ENCODE measurements at places on chromosomes 12 and 14. TPM values are rescaled to one million over a fixed set of nuclear protein-coding genes. Genes with fewer than 3 reads are reported as not detected.
A peak's percentile ranks its signal among the peaks of the same experiment; 100 is the strongest.

GRCh38 chr14:77980475-77981321 lies 180.8 kb downstream of the ADCK1 start:
- H3K27ac ChIP-seq, result no peak overlapping the region
- no peak for DNase-seq
- H3K4me1 ChIP-seq, result peaks cover 16% of the 10 kb centered on the region
- peak overlapping the region; percentile 55 for H3K4me3 ChIP-seq

DNA sequence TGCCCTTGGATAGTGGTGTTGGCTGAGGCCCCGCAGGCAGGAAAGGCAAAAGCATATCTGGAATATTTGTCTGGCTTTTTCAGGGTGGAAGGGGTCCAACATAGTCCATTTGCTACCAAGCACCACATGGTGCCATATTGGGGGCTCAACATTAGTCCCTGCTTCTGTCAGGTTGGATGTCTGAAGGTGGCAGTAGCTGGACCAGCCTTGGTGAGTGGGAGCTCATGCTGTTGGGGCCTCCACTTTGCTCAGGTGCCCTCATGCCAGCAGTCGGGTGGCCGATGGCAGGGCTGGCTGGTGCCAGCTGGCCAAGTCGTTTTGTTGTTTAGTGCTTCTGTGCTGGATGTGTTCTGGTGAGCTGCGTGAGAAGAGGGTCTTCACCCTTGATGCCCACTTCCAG lies 135.3 kb downstream of the PAPOLA start:
- H3K36me3 ChIP-seq, result no peaks in the 10 kb centered on the region
- H3K27me3 ChIP-seq, result peaks cover 6% of the 10 kb centered on the region
- no peak overlapping the region for H3K4me3 ChIP-seq

- H3K4me1 ChIP-seq, result peaks cover 1% of the 10 kb centered on the region
- no peak overlapping the region for H3K4me3 ChIP-seq
- H3K27me3 ChIP-seq, result peaks cover 51% of the 10 kb centered on the region
- no peak for DNase-seq
- H3K36me3 ChIP-seq, result peaks cover under 1% of the 10 kb centered on the region
Measured at GRCh38 chr12:52313926-52314325, 7.3 kb downstream of the KRT83 start.

DNA sequence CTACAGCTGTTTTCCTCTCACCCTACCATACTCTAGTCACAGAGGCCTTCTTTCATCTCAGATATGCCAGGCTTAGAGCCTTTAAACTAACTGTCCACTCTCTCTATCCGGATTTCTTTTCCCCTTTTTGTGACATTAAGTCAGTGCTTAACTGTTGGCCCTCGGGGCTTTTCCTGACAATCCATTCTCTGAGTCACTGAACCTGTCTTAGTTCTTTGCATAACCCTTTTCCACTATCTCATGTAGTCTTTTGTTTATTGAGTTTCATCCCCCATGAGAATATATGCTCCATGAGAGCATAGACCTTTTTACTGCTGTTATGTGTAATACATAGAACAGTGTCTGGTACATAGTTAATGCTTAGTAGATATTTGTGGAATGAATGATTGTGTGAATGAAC lies 68.7 kb downstream of the PLEKHA5 start:
- no peaks in the 10 kb centered on the region for H3K36me3 ChIP-seq
- no peaks in the 10 kb centered on the region for H3K27me3 ChIP-seq
- no peak overlapping the region for H3K27ac ChIP-seq
- no peaks in the 10 kb centered on the region for H3K4me1 ChIP-seq

- no peaks in the 10 kb centered on the region for H3K27me3 ChIP-seq
- peaks cover 30% of the 10 kb centered on the region for H3K4me1 ChIP-seq
- H3K27ac ChIP-seq, result peak overlapping the region; percentile 96
- DNase-seq, result no peak
- peaks cover 17% of the 10 kb centered on the region for H3K36me3 ChIP-seq
Measured at GRCh38 chr12:50111395-50111692, 692 bp upstream of the COX14 start.

DNA sequence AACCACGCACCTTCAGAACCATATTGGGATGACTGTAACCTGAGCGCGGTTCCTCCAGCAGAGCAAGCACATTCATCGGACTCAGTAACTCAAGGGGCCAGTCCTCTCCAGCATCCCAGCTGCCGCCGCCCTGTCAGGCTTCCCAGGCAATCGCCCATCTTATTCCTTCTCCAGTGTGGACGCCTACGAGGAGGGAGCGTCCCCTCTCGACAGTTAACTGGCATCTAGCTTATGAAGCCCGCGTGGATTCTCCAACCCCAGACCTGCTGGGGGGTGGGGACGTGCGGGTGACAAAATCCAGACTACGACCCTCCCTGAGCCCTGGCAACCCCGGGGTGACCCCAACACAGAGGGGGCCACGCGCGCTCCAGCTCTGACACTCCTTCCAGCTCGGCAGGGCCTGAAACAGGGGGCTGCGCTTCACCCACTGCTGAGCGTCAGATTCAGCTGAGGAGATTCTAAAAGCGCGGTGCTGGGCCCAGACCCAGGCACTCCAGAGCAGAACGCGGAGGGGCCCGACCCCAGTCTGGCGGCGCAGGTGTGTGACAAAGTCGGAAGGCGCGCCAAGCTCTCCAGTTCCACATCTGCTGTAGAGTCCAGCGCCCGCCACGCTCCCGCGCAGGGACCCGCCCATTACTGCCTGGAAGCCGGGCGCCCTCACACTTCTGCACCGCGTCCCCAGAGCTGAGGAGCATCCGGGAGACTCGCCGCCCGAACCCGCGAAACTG lies 43.9 kb upstream of the ESR2 start:
- H3K27me3 ChIP-seq, result no peaks in the 10 kb centered on the region
- peak overlapping the region; percentile 92 for H3K27ac ChIP-seq
- peaks cover 23% of the 10 kb centered on the region for H3K4me1 ChIP-seq
- DNase-seq, result no peak

- no peak overlapping the region for H3K27ac ChIP-seq
- H3K36me3 ChIP-seq, result no peaks in the 10 kb centered on the region
- DNase-seq, result no peak
- H3K27me3 ChIP-seq, result no peaks in the 10 kb centered on the region
Measured at GRCh38 chr12:130661059-130661458, 55.0 kb downstream of the RIMBP2 start.

- no peak overlapping the region for H3K4me3 ChIP-seq
- DNase-seq, result no peak
- no peaks in the 10 kb centered on the region for H3K27me3 ChIP-seq
- H3K36me3 ChIP-seq, result peaks cover 49% of the 10 kb centered on the region
Measured at GRCh38 chr14:104774453-104775072, 21.0 kb downstream of the AKT1 start.

GRCh38 chr12:112686373-112686772 lies 105.2 kb upstream of the RPH3A start:
- no peak for DNase-seq
- peaks cover 5% of the 10 kb centered on the region for H3K27me3 ChIP-seq
- no peaks in the 10 kb centered on the region for H3K36me3 ChIP-seq
- no peaks in the 10 kb centered on the region for H3K4me1 ChIP-seq

DNA sequence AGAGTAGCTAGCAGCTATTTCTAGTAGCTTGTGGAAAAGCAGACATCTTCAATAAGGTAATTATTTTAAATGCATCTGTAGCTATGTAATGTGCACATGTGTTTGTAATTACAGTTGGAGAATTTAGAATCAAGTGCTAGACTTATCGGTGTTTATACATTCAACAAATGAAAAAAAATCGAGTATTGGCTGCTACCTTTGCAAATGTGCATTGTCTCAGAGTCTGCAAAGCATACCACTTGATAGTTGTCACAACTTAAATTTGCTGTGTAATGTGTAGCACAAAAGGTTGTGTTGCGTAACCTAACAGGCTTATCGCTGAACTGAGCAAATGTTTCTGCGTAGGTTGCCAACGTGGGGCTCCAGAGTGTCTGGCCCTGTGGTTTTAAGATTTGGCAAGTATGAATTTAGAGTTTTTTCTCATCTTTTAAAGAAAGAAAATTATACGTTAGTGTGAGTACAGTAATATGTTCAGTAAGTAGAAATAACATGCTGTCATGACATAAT lies 44.3 kb downstream of the TMTC2 start:
- H3K27ac ChIP-seq, result no peak overlapping the region
- no peak for DNase-seq
- H3K4me1 ChIP-seq, result no peaks in the 10 kb centered on the region
- H3K27me3 ChIP-seq, result no peaks in the 10 kb centered on the region

DNA sequence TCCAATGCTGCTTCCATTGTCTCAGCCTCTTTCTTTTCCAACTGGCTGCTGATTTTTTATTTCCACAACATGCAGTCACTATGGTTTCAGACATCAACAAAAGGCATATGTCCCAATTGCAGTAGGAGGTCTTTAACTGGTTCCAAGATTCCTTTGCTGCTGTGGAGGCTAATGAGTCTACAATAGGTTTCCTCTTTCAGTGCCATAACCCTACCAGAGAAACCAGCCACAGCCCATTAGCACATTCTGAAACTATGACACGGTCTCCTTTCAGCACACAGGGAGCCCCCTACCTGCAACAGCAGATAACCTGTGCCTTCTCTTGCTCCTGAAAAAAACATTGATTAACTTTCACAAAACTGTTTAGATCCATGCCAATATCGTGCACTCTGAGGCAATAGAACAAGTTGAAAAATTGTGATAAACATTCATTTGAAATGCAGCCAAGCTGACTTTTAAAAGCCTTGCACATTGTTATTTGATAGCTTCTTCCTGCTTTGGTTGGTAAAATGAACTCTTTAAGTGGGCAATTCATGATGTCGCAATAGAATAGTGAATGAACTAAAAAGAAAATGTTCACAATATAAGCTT lies 32.4 kb downstream of the PLEKHG7 start:
- no peaks in the 10 kb centered on the region for H3K4me1 ChIP-seq
- no peak overlapping the region for H3K27ac ChIP-seq
- no peak for DNase-seq
- no peaks in the 10 kb centered on the region for H3K27me3 ChIP-seq

- H3K4me1 ChIP-seq, result peaks cover 19% of the 10 kb centered on the region
- peaks cover 2% of the 10 kb centered on the region for H3K27me3 ChIP-seq
- H3K4me3 ChIP-seq, result no peak overlapping the region
- DNase-seq, result no peak
Measured at GRCh38 chr14:59275668-59276067, 87.2 kb downstream of the DAAM1 start.

GRCh38 chr14:74582910-74583581 lies 29.0 kb downstream of the LTBP2 start:
- H3K4me1 ChIP-seq, result peaks cover 30% of the 10 kb centered on the region
- no peak overlapping the region for H3K27ac ChIP-seq
- H3K27me3 ChIP-seq, result peaks cover 5% of the 10 kb centered on the region
- H3K4me3 ChIP-seq, result no peak overlapping the region
- no peak for DNase-seq
- no peaks in the 10 kb centered on the region for H3K36me3 ChIP-seq

DNA sequence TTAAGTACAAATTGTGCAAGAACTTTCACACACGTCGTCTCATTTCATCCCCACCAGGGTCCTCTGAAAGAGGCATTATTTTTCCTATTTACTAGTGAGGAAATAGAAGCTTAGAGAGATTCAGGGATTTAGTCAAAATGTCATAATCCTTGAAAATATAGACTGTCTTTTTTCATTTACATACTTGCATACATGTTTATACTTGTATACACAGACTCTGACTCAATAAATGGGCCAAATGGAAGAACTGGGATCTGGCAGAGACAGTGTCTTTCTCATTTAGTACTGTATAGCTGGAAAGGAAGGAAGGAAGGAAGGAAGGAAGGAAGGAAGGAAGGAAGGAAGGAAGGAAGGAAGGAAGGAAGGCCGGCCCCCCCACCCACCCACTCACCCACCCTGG lies 357.7 kb upstream of the SOX5 start:
- no peak overlapping the region for H3K27ac ChIP-seq
- H3K36me3 ChIP-seq, result no peaks in the 10 kb centered on the region
- no peaks in the 10 kb centered on the region for H3K27me3 ChIP-seq

GRCh38 chr12:103580026-103580425 lies 7.0 kb upstream of the STAB2 start:
- no peak overlapping the region for H3K4me3 ChIP-seq
- H3K27ac ChIP-seq, result no peak overlapping the region
- H3K36me3 ChIP-seq, result no peaks in the 10 kb centered on the region

- peaks cover 4% of the 10 kb centered on the region for H3K27me3 ChIP-seq
- H3K36me3 ChIP-seq, result no peaks in the 10 kb centered on the region
- H3K4me1 ChIP-seq, result peaks cover 26% of the 10 kb centered on the region
- H3K27ac ChIP-seq, result peak overlapping the region; percentile 88
- peak overlapping the region; percentile 99 for H3K4me3 ChIP-seq
Measured at GRCh38 chr12:53626702-53627169, 554 bp upstream of the ATF7 start.

GRCh38 chr12:117098024-117098360 lies 1.2 kb downstream of the TESC start:
- H3K27me3 ChIP-seq, result peaks cover 25% of the 10 kb centered on the region
- peaks cover 25% of the 10 kb centered on the region for H3K4me1 ChIP-seq
- DNase-seq, result no peak
- no peak overlapping the region for H3K27ac ChIP-seq

- peaks cover 38% of the 10 kb centered on the region for H3K27me3 ChIP-seq
- no peaks in the 10 kb centered on the region for H3K36me3 ChIP-seq
- H3K4me1 ChIP-seq, result no peaks in the 10 kb centered on the region
- no peak overlapping the region for H3K4me3 ChIP-seq
- H3K27ac ChIP-seq, result no peak overlapping the region
Measured at GRCh38 chr12:94603434-94604365, 46.7 kb downstream of the TMCC3 start.

- H3K4me1 ChIP-seq, result peaks cover 32% of the 10 kb centered on the region
- peak overlapping the region; percentile 52 for H3K27ac ChIP-seq
- H3K4me3 ChIP-seq, result peak overlapping the region; percentile 43
- H3K36me3 ChIP-seq, result no peaks in the 10 kb centered on the region
- H3K27me3 ChIP-seq, result peaks cover 37% of the 10 kb centered on the region
- peak; percentile 95 for DNase-seq
Measured at GRCh38 chr12:53757101-53757770, 5.5 kb upstream of the CISTR start.

Gene MYF5
- not detected for total RNA-seq

Gene REM2
- 0.33 TPM for total RNA-seq

Gene FOXN4
- total RNA-seq, result not detected

Gene LALBA
- not detected for total RNA-seq

Gene MGP
- not detected for total RNA-seq

Gene MBIP
- total RNA-seq, result 30.3 TPM

Gene IL23A
- 36.9 TPM for total RNA-seq

Gene KRT3
- 0.14 TPM for total RNA-seq

Gene SOS2
- total RNA-seq, result 17.8 TPM

Gene GLIPR1
- 4.3 TPM for total RNA-seq

Gene KLHL28
- 14.9 TPM for total RNA-seq
